ENCODE measurements at places on chromosomes 5 and 9.

DNA sequence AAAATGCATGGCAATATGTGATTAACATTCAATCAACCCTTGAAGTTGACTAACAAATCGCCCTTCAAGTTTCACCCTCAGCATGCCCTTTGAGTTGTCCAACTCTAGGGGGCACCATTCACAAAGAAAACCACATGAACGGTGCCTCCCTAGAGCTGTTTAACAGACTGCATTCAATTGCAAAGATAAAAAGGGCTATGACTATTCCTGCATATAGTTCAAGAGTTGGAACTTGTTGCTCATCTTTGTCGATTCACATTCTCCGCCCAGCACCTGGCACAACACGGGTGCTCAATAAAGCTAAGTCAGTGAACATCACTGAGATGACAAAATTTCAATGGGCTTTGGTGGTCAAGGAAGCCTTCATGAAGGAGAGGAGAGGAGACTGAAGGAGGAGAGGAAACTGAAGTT lies 69.6 kb upstream of the SLC30A5 start:
- DNase-seq = no peak

DNA sequence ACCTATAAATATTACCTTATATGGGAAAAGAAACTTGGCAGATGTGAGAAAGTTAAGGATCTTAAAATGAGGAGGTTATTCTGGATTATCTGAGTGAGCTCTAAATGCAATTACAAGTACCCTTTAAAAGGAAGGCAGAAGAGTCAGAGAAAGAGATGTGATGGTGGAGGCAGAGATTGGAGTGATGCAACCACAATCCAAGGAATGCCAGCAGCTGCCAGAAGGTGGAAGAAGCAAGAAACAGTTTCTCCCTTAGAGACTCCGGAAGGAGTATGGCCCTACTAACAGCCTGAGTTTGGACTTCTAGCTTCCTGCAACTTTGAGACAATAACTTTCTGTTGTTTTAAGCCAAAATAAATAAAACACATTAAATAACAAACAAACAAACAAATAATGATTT lies 108.7 kb upstream of the PRLR start:
- DNase-seq = no peak

DNA sequence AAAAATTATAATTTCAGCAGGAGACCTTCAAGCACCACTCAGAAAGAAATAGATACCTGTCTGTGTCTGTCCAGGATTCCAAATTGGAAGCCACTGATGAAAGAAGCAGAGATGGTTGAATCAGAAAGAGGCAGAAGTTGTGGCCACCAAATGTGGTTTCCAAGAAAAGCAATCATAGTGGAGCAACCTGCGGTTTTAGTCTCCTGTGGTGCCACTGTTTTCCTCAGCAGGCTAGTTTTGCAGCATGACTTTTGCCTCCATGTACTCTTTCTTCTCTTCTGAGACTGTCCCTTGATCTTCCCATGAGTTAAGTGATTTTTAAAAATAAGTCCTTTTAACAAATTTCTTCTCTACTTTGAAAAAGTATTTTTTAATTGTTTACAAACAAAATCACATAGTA lies 535.8 kb downstream of the CYLC2 start:
- DNase-seq = no peak

- no peak for DNase-seq
Observed at GRCh38 chr9:128182893-128183588, 8.3 kb downstream of the CIZ1 start.

DNA sequence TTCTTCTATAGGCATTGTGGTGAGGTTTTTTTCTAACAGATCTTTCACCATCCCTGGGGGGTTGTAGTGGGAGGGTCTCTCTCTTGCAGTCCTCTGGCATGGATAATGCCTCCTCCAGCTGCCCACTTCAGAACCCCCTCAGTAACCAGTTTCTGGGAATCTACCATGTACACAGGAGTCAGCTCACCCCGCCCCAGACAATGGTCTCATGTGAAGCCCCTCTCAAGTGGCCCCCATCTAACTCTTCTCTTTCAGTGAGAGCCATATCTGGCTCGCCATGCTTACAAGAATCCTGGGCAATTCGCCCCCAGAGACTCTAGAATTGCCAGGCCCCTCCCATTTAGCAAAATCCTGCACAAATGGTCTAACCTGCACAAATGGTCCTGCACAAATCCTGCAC lies 144.4 kb upstream of the FSTL4 start:
- no peak for DNase-seq

DNA sequence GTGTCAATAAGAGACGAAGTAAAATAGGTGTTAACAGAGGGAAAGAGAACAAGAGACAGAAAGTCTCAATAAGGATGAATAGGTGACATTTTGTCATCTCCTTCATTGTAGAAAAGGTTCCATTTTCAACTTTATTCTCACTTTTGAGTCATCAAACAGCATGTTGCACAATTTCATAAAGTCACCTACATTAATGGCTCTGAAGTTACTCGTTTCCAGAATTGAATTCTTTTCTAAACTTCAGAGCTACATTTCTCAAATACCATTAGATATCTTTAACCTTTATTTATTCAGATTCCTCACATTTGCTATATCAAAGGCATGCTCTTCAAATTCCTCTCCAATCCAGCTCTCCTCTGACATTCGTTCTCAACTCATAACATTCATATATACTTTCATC lies 13.1 kb downstream of the ADAMTS6 start:
- no peak for DNase-seq

DNA sequence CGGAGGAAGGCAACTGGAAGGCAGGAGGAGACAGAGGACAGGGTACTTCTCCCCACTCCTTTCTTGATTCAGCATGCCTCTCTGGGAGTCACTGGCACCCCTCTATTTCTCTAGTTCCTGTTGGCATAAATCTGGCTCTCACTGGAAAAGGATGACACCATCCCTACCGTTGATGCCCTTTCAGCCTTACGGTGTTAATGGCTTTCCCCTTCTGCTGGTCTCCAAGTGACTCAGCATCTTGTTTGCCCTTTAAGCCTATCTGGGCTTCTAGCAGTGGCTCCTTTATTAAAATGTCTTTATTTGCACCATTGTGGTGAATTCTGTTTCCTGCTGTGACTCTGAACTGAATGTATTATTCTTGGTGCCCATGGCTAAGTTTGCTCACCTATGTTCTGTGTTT lies 227.3 kb upstream of the GLRA1 start:
- DNase-seq = no peak
